ENCODE measurements at places on chromosomes 7 and 10.
A peak's percentile ranks its signal among the peaks of the same experiment; 100 is the strongest.

DNA sequence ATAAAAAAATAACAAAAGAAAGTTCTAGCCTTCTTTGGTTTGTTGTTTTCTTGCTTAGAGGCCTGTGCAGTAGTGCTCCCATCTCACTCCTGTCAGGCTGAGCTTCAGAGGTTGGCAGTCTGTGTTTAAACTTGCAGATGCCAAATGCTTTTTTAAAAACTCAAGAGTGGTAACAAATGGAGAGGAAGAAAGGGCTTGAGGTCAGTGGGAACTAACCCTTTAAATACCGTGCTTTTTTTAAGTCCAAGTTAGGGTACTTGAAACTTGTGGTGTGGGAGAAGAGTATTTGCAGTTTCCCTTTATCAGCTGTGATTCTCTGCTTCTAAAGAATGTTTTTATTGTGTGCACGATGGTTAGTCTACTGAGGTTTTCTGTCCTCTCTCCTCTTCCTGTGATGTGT is 29.4 kb downstream of the ZRANB1 start:
- DNase-seq: no peak

DNA sequence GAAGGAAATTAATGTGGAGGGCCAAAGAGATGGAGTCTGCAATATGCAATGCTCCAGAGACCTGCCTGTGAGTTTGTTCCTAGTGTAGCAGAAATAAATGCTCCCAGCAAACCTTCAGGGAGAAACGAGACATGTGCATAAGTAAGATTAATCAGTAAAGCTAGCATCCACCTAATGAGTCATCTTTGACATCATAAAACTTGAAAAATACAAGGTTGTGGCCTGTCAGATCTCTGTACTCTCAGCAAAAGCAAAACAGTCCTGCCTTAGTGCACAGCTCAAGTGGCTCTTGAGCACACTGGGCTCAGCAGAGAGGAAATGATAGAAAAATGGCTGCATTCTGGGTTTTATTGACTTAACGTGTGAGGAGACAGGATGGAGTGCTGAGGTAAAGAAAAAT is 32.5 kb upstream of the ERCC6 start:
- no peak for DNase-seq

GRCh38 chr10:47340608-47341170 is 7.5 kb upstream of the RBP3 start:
- DNase-seq: peak; percentile 72

GRCh38 chr7:93715234-93715633 is 140.7 kb upstream of the CALCR start:
- no peak for DNase-seq

- no peak for DNase-seq
These were observed 83.9 kb downstream of the SEPTIN14 start for GRCh38 chr7:55778631-55779030.

Measured in T47D (cell line).